Right kidney (tissue), 9 donors: ENCODE measurements at places on chromosomes 2 and 18.
A peak's percentile ranks its signal among the peaks of the same experiment; 100 is the strongest.

DNA sequence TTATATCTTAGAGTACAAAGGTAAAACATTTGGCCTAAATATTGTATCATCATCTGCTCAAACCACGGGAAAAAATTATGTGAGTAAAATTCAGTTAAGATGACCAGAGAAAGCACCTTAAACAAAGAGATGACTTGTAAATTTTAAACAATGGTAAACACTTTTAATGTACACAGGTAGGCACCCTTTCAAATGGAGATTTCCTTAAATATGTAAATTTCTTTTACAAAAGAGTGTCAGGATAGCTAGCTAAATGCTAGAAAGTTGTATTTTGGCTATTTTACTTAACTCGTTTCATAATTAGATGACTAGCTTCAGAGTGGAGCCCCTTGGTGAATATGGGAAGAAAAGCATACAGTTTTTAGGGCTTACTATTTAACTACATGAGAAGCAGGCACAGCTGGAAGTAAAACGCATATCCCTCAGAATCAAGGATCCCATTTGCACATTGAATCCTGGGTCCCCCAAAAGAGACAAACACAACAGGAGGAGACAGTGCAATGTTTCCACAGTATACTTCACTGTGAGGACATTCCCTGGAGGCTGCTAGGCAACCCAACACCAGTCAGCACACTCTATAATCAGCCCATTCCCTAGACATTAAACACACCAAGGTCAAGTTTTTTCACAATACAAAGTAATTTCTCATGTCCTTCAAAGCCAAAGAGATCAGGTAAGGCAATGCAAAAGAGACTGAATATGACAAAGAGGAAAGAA is 1154.4 kb downstream of the DPP10 start:
- no peak for DNase-seq

DNA sequence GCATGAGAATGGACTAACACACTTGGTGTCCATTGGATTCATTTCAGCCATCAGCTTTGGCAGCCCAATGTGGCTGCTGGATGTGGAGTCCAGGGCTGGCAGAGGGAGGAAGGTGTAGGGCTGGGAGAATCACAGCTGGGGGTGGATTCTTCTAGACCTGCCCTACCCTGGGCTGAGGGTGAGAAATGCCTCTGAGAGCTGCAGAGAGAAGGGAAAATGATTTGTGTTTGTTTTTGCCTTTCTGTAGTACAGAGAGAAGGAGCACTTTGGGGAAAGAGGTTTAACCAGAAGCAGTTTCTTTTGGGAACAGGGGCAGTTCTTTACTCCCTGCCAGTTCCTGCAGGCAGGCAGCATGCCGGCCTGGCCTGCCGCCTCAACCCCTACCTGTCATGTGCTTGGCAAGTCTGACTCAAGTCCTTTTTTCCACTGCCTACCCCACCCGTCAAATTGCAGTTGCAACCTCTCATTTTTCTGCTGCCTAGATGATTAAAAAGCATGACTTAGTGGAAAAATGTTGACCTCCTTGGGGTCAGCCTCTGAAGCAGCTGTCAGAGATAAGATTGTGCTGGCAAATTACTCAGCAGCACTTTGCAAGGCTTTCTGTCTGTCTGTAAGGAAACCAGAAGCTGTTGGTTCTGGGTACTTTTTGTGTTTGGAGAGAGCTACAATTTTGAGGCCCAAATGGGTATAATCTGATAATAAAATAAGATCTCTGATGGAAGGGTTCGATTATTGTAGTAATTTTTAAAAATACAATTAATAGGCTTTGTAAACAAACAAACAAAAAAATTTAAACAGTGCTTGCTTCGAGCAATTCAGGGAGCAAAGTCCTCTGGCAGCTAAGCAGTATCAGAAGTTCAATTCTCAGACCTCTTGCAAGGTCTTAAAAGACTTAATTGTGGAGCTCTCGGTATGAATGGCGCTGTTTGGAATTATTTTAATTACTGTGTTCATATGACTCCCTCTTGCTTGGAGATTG is 21.7 kb downstream of the LBH start:
- peak; percentile 29 for DNase-seq

GRCh38 chr2:218736531-218736930 is 25.9 kb downstream of the TTLL4 start:
- DNase-seq, result no peak

GRCh38 chr2:183564726-183565125 is 440.5 kb downstream of the NUP35 start:
- no peak for DNase-seq

GRCh38 chr2:60391649-60392375 is 161.6 kb downstream of the BCL11A start:
- no peak for DNase-seq

GRCh38 chr2:9629222-9630116 is 1.3 kb downstream of the YWHAQ start:
- no peak for DNase-seq

DNA sequence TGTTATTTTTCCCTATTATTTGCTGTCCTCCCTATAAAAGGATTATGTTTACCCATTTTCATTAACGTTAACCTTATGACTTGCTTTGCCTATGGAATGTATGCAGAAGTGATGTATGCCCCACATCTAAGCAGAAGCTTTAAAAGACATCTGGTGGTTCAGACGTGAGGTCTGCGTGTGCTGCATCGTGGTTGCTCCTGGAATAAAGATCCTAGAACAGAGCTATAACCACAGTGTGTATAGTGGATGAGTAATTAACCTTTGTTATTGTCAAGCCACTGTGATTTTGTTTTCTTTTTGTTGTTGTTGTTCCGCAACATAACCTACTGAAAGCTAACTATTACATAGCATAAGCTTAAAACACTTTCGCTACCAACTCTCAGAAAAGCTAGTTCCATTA is 20.9 kb upstream of the CFAP36 start:
- DNase-seq, result no peak

DNA sequence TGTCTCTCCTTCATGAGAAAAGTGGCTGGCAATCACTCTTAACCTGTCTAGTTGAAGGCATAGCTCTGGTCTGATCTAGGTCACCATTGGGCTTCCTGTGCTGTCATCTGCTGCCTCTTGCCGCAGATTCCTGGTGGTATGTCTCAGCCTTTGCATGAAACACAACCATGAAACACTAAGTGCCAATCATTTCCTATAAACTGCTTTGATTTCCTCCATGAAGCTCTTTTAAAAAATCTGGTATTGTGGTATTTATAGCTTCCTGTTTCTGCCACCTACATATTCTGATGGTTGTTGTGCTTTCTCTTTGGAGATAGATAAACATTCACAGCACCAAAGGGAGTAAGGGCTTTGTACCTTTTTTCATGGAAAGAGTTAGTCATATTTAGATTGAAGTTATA is 120.0 kb upstream of the EPC2 start:
- DNase-seq, result no peak

DNA sequence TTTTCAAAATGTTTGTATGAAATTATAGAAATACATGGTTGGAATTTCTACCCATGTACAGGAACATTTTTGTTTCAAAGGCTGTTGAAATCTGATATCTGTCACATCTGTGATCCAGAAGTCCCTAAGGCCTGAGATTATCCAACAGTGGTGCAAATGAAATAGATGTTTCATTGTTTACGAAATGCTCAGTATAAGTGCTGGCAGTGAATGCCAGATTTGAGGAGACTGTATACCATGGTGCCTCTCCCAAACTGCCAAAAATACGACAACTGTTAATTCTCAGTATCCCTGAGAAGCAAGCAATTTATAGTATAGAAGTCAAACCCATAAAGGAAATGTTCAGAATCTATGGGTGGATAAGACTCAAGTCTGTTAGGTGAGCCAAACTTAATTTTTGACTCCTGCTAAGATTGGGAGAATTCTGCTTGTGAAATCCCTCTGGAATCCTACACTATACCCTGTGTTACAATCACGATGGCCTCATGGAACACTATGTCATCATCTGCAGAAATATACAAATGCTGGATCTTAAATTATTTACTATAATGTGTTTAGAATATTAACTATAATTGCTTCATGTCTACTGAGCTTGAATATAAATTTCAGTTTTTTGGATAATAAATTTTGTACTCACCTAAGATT is 71.2 kb upstream of the DOCK10 start:
- no peak for DNase-seq

- peak; percentile 75 for DNase-seq
Measured at GRCh38 chr18:35376742-35377695, at the start of gene ZNF396. Gene ZNF396 (minus strand): TSS chr18:35377337. CDS start chr18:35374292, 3,045 bp downstream.

DNA sequence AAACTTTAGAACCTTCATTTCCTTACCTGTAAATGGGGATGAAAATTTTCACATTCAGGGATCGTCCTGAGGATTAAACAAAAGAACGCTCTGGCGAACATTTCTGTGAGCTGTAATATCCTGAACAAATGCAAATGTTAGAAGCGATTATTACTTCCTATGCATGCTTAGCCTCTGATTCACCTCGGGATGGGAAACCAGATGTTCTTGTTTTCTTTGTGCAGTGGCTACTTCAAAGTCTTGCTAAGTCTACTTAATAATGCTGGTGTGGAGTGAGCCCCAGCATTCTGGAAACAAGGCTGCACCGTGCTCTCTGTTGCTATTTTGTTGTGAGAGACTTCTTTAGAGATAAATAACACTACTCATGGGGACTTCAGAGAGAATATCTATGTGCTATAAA is 119.1 kb upstream of the PELI1 start:
- no peak for DNase-seq
